H9 (cell line): ENCODE measurements at places on chromosomes 7 and 10.
A peak's percentile ranks its signal among the peaks of the same experiment; 100 is the strongest.

- DNase-seq: peak; percentile 61
Observed at GRCh38 chr10:5977471-5978229, at the start of gene IL15RA. TSS of gene IL15RA (minus strand) at chr10:5977543. CDS start at chr10:5977492, 51 bp downstream.

- no peak for DNase-seq
Observed at GRCh38 chr10:8956400-8956799, 901.9 kb downstream of the GATA3 start.

DNA sequence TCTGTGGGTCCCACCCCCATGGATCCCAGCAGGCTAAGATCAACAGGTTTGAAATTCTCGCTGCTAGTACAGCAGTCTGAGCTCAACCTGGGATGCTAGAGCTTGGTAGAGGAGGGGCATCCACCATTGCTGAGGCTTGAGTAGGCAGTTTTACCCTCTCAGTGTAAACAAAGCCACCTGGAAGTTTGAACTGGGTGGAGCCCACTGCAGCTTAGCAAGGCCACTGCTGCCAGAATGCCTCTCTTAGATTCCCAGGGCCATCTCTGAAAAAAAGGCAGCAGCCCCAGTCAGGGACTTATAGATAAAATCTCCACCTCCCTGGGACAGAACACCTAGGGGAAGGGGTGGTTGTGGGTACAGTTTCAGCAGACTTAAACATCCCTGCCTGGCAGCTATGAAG lies 190.0 kb upstream of the CACNA2D1 start:
- no peak for DNase-seq

- DNase-seq: no peak
Observed at GRCh38 chr7:41170466-41170865, 532.4 kb downstream of the INHBA start.

GRCh38 chr10:45249978-45250693 lies 65.3 kb downstream of the OR13A1 start:
- DNase-seq: peak; percentile 55

- DNase-seq: no peak
Observed at GRCh38 chr7:73735528-73735905, 3.1 kb downstream of the ABHD11 start.

DNA sequence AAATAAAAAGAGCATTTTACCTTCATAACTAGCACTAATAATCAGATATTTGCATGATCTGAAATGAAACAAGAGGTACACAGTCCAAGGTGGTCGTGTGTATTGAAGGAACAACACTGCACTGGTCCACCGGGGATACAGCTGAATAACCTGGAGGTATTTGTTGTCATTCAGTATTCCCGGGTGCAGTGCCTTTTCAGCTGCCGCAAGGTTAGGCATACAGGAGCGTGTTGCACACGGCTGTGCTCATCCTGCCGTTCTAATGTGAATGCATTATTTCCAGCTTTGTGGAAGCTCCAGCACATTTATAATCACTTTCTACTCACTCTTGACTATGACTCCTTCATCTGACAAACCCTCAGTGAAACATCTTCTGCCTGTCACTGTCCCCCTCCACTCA lies 377.8 kb downstream of the GFRA1 start:
- no peak for DNase-seq

DNA sequence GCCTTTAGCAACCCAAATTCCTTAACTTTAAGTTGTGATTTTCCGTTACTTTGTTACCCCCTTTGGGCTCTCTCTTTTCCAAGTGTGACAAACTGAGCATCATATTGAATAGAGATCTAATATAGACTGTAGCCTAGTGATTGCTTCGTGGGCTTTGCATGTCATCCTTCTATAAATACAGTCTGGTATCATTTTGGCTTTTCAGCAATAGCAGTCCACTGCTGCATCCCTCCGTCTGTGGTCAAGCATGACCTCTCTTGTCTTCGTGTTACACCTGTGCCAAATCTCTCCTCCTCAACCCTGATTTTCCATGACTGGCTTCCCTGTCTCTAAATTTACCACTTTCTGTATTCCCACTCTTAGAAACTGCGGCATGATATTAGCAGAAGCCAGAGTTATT lies 53.8 kb upstream of the AGK start:
- no peak for DNase-seq

- no peak for DNase-seq
Observed at GRCh38 chr10:17831896-17832295, 22.7 kb downstream of the MRC1 start.

- DNase-seq: no peak
Observed at GRCh38 chr10:95697429-95697828, 3.7 kb upstream of the TCTN3 start.

GRCh38 chr7:74029089-74029785 lies 1.3 kb downstream of the ELN start:
- DNase-seq: no peak

- DNase-seq: no peak
Observed at GRCh38 chr7:92588561-92588960, 1.6 kb downstream of the FAM133B start.

GRCh38 chr10:132855889-132856288 lies 69.9 kb upstream of the NKX6-2 start:
- no peak for DNase-seq

DNA sequence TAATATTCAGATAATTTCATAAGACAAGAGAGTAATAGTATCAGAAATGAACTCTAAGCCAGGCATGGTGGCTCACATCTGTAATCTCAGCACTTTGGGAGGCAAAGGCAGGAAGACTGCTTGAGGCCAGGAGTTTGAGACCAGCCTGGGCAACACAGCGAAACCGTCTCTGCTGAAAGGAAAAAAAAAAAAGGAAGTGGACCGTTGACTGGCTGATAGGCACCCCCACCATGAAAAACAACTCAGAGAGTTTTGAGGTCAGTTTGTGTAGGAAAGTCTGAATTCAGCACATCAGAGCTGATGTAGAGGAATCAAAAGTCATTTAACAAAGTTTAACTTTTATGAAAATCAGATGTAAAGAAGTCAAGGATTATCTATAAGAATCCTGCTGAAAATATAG lies 63.2 kb upstream of the AMPH start:
- no peak for DNase-seq

DNA sequence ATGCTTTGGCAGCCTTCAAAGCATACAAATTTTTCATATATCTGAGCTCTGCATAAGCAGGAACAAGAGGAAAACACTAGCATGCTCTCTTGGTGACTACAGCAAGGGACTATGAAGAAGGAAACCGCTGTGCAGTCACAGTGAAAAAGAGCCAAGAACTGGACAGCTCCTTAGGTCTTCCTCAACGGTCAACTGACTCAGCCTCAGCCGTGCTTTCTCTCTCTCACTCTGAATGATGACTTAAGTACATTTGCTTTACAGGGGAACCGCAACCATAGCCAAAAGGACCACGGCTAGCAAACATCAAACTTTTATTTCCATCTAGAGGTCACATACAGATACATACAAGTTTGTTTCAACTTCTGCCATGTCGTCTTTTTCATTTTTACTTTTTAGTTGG lies 69.9 kb downstream of the HYCC1 start:
- peak; percentile 30 for DNase-seq

- DNase-seq: no peak
Observed at GRCh38 chr10:44013981-44014380, 365.3 kb upstream of the ZNF32 start.

DNA sequence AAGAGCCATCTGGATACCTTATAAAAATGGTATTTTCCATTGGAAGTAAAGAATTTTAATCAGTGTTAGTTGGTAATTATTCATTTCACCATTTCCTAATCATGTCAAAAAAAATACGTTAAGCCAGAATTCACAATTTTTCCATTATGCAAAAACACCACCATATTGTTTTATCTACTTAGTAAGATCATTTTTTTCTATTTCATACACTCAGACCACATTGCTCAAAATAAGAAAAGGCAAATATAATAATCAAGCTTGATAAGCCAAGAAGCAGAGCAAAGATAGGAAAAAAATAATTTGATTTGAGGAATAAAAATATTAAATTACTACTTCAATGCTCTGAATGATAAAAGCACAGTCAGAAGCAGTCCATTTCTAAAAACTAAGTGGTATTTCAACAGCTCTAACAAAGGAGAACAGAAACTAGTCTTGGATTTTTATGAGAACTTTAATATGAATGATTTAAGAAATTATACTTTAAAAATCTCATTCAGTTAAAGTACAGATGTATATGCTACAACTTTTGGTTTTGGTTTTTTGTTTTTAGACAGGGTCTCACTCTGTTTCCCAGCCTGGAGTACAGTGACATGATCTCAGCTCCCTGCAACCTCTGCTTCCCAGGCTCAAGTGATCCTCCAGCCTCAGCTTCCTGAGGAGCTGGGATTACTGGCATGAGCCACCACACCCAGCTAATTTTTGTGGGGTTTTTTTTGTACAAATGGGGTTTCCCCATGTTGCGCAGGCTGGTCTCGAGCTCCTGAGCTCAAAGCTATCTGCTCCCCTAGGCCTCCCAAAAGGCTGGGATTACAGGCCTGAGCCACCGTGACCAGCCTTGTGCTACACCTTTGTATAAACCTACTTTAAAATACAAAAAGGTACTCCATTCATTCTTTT lies 46.6 kb downstream of the LRRN3 start:
- DNase-seq: no peak

- no peak for DNase-seq
Observed at GRCh38 chr10:99908512-99908911, 101.2 kb downstream of the DNMBP start.

DNA sequence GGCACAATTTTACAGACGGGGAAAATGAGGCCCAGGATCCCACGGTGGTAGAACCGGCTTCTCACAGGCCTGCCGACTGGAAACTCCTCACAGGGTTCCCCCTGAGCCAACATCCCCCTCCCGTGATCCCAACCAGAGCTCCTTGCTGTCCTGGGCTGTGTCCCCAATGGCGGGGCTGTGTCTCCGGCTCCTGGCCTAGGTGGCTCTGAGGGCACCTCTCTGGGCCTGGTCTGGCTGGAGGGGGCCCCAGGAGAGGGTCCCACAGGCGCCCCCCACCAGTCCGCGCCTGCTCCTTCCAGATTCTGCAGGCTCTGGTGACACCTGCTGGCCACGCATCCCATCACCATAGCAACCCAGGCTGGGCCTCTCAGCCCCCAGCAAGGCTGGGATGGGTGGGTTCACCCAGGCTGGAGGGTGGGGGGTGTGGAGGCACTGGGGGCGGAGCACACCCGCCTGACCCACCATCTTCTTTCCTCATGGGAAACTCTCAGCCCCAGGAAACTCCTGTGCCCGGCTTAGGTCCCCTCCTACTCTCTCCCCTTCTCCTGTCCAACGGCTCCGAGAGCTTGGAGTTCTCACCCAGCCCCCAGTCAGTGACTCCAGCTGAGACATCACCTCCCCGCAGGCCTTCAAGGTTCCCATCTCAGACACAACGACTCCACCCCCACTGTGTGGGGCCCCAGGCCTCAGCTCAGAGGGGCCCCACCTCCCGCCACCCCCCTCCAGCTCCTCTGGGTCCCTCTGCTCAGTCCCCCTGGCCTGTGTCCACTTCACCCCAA lies 27.1 kb upstream of the TNRC18 start:
- DNase-seq: peak; percentile 82

DNA sequence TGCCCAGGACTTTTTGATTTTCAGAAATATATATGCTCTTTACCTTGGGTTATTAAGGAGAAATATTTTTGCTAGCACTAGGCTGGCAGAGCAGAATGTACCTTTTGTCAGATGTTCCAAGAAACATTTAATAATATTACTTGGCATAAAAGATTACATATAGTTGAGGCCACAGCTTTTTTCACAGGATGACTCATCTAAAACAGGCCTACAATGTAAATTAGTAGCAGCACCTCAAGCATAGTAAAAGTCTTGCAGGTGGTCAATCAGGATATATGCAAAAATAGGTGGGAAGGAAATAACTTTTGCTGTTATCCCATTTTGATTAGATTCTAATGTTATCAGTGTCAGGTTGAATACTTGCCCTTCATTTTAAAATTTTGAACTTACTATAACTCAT lies 14.9 kb upstream of the ITGB1 start:
- no peak for DNase-seq

DNA sequence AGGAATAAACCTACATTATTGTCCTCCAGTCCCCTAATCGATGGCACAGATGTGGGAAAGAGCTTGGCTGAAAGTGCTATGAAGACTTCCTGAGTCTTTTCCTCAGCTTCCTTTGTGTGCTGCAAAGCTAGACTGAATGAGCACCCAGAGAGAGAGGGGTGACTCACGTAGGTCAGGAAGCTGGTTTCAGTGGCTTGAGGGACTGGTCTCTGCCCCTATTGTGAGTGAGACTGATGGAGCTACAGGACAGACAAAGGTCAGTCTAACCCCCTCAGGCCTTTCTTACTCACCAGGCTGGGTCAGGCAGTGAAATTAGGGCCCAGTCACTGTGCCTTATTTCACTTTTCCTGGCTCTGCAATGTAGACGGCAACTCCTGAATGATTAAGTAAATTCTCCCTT lies 171.1 kb upstream of the GRB10 start:
- no peak for DNase-seq

DNA sequence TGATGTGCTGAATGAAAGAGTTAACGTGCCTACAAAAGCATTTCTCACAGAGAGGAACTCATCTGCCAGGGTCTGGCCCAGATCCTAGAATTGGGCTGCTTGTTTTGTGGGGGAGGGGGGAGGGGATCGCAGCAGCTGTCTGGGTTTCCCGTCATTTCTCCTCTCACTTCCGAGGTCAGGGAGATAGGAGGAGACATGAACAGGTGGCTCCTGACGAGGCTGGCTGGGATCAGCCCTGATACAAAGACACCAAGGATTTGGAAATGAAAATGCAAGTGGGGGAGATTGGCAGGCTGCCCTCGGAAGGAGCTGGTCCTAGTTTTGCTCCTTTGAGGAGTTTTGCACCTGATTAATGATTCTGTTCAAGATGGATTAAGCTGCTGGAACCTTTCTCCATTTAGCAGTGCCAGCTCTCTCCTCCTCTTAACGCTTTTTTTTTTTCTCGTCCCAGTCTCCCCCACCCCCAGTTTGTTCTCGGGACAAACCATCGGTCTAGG lies 86.8 kb upstream of the KMT2C start:
- no peak for DNase-seq

DNA sequence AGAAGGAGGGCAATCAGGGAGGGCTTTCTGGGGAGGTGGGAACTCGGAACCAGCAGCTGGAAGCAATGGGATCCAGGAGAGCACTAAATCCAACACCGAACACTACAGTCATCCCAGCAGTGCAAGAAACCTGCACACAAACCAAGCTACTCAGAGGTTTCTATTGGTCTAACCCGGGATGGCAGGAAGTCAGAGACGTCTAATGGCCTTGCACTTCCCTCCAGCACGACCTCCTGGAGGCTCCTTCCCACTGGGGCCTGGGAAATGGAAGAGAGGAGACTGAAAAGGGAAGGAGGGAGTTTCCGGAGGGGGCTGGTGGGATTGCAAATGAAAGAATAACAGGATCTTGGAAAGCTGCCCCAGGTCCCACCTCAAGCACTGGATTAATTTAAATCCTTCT lies 56.3 kb downstream of the TEX36 start:
- no peak for DNase-seq

DNA sequence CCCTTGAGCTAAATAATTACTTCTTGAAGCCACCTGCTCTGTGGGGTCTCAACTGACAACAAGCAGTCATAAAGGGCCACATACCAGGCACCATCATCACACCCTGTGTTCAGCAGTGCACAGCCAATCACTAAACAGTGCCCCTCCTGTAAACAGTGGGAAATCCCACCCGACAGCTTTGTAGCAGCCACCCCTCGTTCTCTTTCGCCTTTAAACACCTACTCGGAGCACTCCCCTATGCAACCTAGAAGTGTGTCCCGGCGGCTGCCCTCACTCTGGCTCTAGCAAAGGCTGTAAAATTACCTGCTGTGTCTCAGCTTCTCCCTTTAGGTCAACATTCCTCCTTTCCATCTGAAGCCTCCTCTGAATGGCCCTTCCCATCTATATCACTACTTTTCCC lies 111.9 kb downstream of the TCERG1L start:
- peak; percentile 24 for DNase-seq

- no peak for DNase-seq
Observed at GRCh38 chr7:158662610-158663427, 41.8 kb downstream of the NCAPG2 start.

GRCh38 chr10:29032169-29032568 lies 256.7 kb upstream of the LYZL1 start:
- no peak for DNase-seq
